Smooth muscle cell of the brain vasculature (primary cell): ENCODE measurements at places on chromosomes 16 and 17.
A peak's percentile ranks its signal among the peaks of the same experiment; 100 is the strongest.

- DNase-seq = no peak
These were observed 67.8 kb upstream of the AXIN2 start for GRCh38 chr17:65629234-65629690.

DNA sequence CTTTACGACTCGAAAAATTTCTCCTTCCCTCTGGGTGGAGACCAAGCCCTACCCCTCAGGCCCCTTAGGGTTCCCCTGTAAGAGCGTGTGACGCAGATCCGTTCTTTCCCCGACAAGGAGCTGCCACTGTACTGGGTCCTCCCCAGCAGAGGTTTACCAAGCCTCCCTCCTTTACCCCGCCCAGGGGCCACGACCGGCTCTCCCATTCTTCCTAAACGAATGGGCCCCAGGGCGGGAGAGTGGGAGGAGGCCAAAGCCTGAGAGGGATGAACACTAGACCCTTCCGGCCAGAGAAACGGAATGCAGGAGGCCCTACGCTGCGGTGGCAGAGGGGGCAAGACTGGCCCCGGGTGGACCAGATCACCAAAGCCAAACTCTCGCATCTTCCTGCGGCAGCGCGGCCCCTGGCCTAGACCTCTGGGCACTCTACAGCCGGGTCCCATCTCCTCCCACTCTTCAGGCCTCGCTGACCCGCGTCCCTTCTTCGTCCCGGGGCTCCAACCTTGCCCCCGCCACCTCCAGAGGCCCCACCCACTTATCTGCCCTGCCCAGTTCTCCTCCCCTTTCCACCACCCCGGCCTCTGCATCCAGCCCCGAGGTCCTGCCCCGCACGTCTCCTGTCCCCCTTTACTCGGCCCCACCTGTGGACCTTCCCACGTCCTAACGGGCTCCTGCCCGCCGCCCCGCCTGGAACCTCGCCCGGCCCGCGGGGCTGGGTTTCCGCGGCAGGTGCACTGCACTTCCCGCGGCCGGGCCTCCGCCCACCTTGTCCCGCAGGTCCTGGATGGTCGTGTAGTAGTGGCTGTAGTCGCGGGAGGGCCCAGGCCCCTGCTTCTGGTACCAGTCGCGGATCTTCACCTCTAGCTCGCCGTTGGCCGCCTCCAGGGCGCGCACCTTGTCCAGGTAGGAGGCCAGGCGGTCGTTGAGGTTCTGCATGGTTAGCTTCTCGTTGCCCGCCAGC is 765 bp downstream of the KRT19 start:
- DNase-seq = no peak

GRCh38 chr16:23374721-23375510 is 72.8 kb downstream of the SCNN1B start:
- DNase-seq = no peak

- no peak for DNase-seq
These were observed 949.7 kb upstream of the RBFOX1 start for GRCh38 chr16:6382924-6383459.

- DNase-seq = no peak
These were observed 5.0 kb downstream of the EVPLL start for GRCh38 chr17:18382441-18383078.

- no peak for DNase-seq
These were observed 32.6 kb upstream of the ERN1 start for GRCh38 chr17:64162554-64162953.

- no peak for DNase-seq
These were observed 70.2 kb upstream of the GNAO1 start for GRCh38 chr16:56121156-56121500.

- peak; percentile 64 for DNase-seq
These were observed 25.9 kb downstream of the OGFOD1 start for GRCh38 chr16:56477096-56477878.

DNA sequence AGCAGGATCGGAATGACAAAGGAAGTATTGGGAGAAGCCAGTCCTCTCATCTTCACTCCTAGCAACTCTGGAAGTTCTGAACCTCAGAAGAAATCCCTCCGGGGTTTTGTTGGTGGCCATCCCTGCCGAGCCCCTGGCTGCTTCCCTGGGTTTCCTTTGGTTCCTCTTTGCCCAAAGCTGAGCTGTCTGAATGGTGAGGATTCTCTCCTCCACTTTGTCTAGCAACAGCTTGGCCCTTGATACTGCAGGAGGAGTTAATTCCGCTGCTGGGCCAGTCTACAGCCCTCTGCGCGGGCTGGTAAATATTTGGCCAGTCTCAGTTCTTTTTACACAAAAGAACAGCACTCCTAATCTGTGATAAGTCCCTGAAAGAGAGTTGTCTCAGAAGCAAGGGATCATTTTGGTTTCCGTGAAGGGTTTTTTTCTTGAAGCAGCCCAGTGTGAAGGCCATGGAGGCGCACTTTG is 170.9 kb downstream of the RAB11FIP4 start:
- no peak for DNase-seq

- no peak for DNase-seq
These were observed 53.0 kb downstream of the ATP2C2 start for GRCh38 chr16:84421081-84421937.

DNA sequence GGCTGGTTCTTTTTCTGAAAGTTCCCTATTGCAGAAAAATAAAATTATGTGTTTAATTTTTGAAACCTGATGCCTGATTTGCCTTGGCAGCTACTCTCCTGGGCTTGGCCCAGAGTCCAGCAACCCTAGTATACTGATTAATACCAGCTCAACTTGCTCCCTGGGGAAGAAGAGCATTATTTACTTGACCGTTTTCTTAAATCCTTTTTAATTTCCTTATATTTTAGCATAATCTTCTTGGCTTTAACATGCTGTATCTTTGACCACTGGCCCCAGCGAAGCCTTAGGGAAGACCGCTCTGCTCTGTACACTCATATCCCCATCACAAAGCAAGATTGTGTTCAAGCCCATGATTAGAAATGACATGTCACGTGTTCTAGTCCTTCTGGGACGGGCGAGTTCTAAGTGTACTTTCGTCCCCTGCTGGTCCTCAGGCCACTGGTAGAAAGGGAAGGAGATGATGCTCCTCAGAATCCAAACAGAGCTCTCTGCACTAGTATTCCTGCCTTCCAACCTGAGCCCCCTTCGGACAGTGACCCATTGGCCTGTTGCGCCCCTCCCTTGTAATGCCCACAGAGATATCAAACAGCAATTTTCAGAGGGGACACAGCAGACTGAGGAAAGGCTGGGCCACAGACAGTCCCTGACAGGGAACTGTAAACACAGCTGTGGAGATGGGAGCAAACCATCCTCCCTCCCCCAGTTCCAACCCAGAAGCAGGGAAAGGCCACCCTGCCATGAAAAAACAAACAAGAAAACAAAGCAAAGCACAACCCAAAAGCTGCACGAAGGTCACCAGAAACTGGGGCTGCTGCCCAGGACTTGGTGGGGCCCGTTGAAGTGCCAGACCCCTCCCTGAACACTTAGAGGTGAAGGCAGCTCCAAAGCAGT is 4.3 kb upstream of the EZH1 start:
- no peak for DNase-seq

GRCh38 chr16:5042574-5043171 is 8.9 kb upstream of the NAGPA start:
- DNase-seq = no peak

DNA sequence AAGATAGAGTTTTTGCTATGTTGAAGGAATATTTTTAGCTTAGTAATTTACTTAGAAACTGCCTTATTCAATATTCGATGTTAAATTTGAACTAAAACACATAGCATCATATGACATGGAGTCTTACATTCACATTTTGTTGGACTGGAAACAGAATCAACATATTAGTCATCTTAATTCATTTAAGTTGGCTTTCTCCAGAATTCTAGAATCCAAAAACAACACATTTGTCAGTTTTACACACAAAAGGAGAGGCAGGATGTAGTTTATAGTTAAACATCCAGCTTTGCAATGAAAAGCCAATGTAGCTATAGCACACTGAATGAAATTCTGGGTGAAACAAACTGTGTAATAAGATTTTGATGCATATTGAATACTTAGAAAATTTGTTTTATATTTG is 43.3 kb downstream of the WWOX start:
- peak; percentile 55 for DNase-seq

GRCh38 chr17:56319531-56319930 is 166.3 kb downstream of the ANKFN1 start:
- no peak for DNase-seq

- DNase-seq = no peak
These were observed 28.5 kb downstream of the GLP2R start for GRCh38 chr17:9854255-9854654.

DNA sequence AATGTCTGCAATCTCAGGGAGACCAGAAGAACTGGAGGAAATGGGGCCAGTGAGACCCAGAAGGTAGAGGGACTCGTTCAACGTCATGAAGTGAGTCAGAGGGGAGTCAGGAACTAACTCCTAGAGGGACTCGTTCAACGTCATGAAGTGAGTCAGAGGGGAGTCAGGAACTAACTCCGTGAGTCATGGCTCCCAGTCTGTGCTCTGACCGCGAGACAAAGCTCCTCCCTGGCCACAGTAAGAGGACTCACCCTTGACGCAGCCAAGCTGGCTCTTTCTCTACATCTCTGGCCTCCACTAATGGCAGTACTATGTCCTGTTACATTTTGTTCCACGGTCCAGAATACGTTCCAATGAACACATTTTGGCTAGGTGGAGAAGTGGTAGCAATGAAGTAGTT is 902.5 kb downstream of the KCNJ2 start:
- peak; percentile 77 for DNase-seq

DNA sequence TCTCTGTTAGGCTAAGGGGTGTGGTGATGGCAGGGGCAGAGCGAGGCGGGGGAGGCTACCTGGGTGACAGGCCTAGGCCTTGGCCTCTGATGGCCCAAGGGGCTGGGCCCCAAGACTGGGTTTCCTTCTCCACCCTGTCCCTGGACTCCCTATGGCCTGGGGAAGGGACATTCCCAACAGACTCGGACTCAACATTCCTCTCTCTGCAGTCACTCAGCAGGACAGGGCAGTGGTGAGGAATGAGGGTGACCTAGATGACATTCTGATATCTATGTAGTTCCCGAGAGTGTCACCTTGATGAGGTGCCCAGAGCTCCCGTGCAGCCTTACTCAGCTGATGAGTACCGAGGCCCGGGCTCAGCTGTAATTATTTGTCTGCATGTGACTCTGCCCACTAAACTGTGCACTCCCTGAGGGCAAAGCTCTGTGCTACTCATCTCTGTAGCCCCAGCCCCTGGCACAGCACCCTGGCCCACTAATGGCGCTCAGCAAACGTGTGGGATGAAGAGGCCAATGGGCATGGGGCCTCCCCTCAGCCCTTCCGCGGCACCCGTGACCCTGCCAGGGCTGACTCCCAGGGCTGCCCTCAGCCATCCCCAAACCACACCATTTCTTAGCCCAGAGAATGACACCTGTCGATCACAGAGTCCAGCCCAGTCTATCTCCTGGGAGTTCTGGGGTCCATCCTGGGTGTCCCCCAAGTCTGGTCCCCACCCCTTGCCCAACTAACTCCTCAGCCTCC is 2.2 kb downstream of the PLCD3 start:
- no peak for DNase-seq

DNA sequence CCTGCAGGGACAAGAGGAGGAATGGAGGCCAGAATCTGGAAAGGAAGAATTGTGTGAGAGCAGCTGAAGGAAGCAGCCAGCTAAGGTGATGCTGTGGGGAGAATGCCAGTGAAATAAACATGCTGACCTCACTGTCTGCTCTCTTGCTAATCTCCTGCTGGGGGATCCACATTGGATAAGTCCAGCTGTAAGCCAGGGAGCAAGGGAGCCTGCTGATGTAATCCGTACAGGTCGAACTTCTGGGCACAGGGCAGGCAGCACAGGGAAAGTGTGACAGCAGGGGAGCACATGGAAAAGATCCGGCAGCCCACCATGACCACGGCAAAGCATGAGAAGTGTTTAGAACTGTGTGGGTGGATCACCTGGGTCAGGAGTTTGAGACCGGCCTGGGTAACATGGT is 7.5 kb upstream of the XPO6 start:
- DNase-seq = peak; percentile 15

- DNase-seq = no peak
These were observed 73.3 kb downstream of the MSI2 start for GRCh38 chr17:57329380-57330214.

DNA sequence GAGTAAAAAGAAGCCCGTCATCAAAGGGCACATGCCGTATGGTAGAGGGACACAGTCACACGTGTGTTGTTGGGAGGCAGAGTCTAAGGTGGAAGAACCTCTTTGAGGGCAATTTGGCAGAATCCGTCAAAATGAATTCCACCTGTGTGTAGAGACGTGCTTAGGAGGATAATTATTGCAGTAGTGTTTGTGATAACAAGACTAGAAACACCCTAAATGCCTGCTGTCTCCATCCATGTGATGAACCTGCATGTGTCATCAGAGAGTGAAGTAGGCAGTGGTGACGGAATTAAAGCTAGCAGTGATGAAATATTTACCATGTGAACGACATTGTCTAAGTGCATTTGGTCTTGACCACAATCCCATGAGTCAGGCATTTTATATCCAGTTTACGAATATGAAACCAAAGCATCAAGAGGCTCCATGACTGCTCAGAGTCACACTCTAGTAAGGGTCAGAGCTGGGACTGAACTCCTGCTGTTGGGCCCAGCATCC is 61.3 kb upstream of the ADORA2B start:
- no peak for DNase-seq
